LHCN-M2 (cell line): ENCODE measurements at places on chromosomes 11 and 22. TPM values are rescaled to one million over a fixed set of nuclear protein-coding genes. Genes with fewer than 3 reads are reported as not detected.

The OR5B2 gene
- total RNA-seq, result not detected in 2 replicates

- no peak for DNase-seq
These were observed 9.6 kb downstream of the BACE1-AS start for GRCh38 chr11:117300773-117301172.

DNA sequence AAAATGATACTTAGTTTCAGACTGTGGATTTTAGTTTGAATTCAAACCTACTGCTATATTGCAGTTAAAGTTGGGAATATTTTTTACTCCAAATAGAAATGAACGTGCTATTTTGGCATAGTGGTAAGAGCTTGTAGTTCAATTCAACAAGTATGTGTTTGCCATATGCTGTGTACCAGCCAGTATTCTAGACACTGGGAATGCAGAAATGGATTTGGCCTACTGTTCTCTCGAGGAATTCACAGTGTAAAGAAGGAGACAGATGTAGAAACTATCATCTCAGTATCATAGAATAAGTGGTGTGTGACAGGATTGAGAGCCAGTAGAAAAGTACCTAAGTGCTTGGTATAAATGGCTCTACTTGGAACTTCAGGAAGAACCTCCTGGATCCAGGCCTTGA lies 80.4 kb downstream of the ATXN10 start:
- DNase-seq, result no peak

- no peak for DNase-seq
These were observed 495 bp upstream of the KCNK4 start for GRCh38 chr11:64290352-64291261.

The CASP4 gene
- total RNA-seq, result 86.4 and 88.7 TPM in 2 replicates

- DNase-seq, result peak; percentile 51
These were observed 144.7 kb downstream of the ENTHD1 start for GRCh38 chr22:39748877-39749276.

The LRP4 gene
- total RNA-seq, result 1.3 and 1.4 TPM in 2 replicates

- peak; percentile 58 for DNase-seq
These were observed 27.8 kb upstream of the ZNRF3 start for GRCh38 chr22:28855355-28856094.

The CRYBB2 gene
- not detected in 2 replicates for total RNA-seq

DNA sequence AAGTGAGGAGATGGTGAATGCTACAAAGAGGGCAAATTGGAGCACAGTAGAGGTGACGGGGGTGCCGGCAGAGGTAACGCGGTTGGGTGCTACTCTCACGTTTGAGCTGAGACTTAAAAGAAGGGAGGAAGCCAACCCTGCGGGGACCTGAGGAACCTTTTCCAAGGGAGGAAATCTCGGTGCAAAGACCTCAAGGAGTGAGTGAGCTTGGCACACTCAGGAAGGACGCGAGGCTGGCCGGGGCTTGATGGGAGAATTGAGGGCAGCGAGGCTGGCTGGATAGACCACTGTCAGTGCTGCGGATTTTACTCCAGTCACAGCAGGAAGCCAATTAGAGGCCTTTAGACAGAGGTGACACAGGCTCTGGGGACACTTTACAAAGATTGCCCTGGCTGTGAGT lies 25.0 kb downstream of the TSKU start:
- no peak for DNase-seq

DNA sequence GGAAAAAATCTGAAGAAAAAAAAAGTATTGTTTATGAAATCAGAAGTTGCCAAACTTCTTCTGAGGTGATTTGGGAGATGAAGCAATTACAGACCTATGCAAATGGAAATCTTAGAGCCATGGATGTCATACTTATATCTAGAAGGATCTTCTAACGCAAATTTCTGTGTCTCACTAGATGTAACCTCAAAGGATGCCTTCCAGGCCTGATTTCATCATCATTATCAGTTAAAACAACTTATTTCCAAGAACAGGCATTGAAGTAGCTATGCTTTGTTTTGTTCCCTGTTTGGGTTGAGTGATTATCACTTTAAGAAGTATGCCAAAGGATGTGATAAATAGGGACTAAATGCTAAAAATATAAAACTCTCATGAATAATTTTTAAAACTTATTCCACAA lies 43.9 kb upstream of the ANGPTL5 start:
- DNase-seq, result no peak

The TEAD1 gene
- 96.7 and 105 TPM in 2 replicates for total RNA-seq

GRCh38 chr22:31292236-31292989 lies at the start of gene PIK3IP1:
TSS of gene PIK3IP1 (minus strand) at chr22:31292488. CDS start at chr22:31292344, 144 bp downstream.
- DNase-seq, result peak; percentile 75

The OR52E5 gene
- total RNA-seq, result not detected in 2 replicates

The MS4A3 gene
- total RNA-seq, result not detected in 2 replicates

The TEX54 gene
- total RNA-seq, result not detected in 2 replicates

The SHANK3 gene
- 0.58 and 0.75 TPM in 2 replicates for total RNA-seq

The DDTL gene
- 0.11 TPM in 1 of 2 replicates, not detected in the other for total RNA-seq

DNA sequence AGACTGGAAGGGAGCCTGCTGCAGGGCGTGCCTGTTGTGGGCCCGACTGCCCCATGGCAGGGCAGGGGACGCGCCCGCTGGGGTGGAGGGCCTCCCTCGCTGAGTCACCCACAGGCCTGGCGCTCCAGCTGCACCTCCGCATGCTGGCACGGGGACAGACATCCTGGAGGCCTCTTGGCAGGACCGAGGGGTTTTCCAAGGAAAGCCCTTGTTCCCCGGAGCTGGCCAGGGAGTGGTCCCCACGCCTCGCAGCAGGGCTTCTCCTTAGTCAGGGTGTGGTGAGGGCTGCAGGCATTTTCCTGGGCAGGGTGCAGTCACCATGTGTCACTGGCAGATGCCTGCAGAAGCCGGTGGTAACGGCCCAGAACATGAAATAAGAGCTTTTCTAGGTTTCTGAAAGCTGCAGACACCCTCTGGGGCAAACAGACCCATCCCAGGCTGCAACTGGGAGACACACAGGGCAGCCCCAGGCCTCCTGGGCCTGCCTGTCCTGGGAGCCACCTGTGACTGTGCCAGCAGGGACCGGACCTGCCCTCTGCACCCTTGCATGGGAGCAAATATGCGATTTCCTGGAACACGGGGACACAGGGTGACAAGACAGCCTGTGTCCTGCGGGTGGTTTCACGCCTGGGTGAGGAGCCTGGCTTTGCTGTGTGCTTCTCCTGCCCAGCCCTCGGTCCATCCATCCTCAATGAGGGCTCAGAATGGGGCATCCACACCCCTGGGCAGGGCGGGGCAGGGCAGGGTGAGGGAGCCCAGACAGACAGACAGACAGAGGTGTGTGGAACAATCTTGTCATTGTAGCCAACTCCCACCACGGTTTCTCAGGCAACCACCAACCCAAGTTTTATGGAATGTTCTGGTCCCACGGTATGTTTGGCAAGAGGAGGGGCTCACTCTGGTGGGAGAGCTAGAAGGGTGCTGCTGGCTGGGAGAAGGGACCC lies 43.2 kb upstream of the FADD start:
- peak; percentile 41 for DNase-seq

- DNase-seq, result no peak
These were observed 314.2 kb upstream of the SORL1-AS1 start for GRCh38 chr11:121766991-121767390.

- no peak for DNase-seq
These were observed 21.4 kb downstream of the GTPBP1 start for GRCh38 chr22:38727123-38727522.

The CD6 gene
- not detected in 2 replicates for total RNA-seq

The C1QTNF5 gene
- total RNA-seq, result 9.1 and 9.9 TPM in 2 replicates

The CRY2 gene
- total RNA-seq, result 6.4 and 6.9 TPM in 2 replicates

DNA sequence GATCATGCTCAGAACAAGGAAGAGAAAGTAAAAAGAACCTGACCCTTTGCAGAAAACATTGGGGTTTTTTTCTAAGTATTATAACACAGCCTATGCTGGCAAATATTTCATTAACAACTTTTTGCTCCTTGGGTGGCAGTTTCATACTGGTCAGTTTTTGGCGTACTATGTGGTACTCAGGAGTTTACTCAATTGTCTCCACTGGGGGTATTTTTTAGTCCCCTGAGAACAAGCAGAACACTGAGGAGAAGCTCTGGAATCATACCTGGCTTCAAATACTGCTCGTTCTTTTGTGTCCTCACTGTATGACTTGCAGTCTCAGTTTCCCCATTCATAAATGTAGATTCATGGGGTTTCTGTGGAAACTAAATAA lies 90.4 kb downstream of the SERGEF start:
- no peak for DNase-seq
